ENCODE measurements at places on chromosomes 13 and 19.

DNA sequence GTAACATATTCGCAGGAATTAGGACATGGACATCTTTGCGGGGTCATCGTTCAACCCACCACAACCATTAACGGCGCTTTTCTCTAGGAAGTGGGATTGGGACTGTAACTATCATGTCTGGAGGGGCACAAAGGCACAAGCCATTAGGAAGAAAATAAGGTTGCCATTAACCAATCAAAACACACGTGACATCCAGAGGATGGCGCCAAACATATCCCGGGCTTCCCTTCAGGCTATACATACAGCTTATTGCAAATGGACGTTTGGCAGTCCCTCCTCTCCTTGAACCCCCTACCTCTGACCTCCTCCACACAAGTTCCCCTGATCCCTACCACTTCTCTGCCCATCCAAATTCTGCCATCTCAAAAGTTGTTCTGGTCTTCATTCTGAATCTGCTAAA, 26.6 kb upstream of the GSX1 start:
- no peak for DNase-seq

DNA sequence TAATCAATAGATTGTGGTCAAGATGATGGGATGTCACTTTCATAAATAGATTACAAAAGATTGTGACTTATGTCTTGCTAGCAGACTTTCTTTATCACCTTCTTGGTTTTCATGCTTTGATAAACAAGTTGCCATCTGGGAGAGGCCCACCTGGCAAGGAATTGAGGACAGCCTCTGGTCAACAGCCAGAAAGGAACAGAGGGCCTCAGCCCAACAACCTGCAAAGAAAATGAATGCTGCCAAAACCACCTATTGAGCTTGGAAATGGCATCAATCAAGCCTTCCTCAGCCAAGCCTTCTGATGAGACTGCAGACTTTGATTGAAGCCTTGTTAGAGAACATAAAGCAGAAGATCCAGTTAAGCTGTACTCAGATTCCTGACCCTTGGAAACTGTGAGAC, 288.6 kb downstream of the SPRY2 start:
- DNase-seq: no peak

GRCh38 chr13:90732049-90732448, 615.4 kb upstream of the MIR17HG start:
- no peak for DNase-seq

GRCh38 chr13:38824342-38824741, 137.5 kb downstream of the FREM2 start:
- no peak for DNase-seq

DNA sequence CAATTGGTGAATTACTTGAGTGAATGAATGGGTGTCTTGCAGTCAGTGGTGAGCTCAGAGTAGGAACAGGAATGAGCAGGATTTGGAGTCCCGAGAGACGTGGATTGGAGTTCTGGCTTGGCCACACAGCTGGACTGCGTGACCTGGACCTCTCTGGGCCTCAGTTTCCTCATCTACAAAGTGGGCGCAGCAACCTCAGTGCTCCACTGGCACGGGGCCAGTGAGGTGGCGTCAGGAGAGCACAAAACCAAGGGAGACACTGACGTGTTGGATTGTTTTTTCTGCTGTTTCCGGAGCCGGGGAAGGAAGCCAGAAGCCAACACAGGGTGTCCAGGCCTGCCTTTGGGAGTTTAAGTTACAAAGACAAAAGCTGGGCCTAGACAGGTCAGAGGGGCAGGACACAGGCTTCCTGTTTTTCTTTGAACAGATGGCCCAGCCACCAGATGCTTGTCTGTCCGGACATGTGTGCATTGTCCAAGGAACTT, 6.5 kb upstream of the DOCK6 start:
- DNase-seq: no peak
